IMR-90 (cell line): ENCODE measurements at places on chromosomes 12 and 14.

DNA sequence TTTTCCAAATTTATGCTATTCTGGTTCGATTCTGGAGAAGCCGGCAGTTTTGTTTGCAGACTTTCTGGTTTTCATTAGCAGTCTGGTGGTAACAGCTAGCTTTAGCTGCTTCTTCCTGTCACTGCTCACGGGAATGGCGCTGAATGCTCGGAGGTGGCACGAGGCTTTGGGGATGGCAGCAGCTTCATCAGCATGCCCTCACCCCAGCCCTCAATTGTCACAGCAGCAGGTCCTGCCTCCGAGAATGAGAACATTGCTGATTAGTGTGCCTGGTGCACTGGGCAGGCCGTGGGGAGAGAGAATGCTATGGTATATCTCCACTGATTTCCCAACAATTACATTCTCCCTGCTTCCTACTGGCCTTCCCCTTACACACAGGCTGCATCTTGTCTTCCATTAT, 73.6 kb downstream of the SAMD4A start:
- DNase-seq = no peak

DNA sequence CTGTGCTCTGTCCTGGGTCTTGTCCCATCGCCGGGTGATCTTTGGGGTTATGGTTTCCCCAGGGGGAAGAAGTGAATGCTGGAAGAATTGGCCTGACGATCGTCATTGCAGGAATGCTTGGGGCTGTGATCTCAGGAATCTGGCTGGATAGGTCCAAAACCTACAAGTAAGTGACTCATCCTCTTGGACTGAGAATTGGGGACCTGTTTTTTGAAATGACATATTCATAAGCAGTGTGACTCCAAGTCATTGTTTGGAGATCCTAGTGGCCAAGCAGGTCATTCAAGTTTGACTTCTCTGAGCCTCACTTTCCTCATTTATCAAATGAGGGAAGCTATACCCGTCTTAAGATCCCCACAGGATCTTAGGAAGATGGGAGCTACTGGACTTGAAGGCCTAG, 25.8 kb downstream of the ERG28 start:
- no peak for DNase-seq

GRCh38 chr14:33696165-33696564, 254.7 kb downstream of the EGLN3 start:
- DNase-seq = no peak

DNA sequence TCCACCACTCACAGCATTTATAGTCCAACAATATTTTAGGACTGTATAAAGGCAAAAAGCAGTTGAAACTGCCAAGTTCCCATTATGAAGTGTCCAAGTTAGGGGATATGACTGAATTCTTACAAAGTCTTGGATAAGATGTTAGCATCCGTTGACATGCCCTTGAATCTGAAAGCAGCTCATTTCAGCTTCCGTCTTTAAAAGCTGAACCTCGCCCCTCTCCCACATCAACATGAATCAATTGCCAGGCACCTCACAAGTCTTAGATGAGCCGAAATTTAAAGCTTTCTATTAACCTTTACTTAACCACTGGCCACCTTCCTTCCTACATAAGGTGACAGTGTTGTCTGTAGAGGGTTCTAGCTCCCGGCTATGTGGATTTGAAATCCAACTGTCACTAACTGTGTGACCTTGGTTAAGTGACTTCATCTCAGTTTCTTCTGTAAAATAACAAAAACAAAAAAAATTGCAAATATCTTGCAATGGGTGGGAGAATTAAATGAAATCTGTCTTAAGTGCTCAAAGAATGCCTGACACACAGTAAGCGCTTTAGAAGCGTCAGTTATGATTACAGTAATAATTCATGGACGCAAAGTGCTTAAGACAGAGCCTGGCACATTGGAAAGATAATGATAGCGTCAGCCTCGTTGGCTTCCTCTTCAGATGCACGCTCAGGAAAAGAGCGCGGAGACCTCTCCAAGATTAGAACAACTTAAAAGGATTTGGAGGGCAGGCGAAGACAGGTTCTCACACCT, 1.2 kb downstream of the PPP1CC start:
- DNase-seq = peak; percentile 42

- no peak for DNase-seq
These were observed 90.2 kb upstream of the BTG1 start for GRCh38 chr12:92235703-92236472.

DNA sequence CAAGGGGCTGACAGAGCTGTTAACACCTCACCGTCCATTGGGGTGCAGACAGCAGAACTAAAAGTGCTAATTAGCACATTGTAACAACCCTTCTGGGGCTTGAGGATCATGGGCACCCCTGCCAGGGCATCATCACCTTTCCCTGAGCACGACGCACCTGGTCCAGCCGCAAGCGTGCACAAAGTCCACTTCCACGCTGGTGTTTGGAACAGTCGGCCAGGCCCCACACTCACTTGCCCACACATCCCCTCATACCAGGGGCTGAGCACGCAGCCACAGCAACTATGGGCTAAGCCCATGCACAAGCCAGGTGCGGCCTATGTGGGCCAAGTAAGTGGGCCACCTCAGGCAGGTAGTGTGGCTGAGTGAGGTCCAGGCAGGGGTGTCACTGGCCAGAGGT, 148.7 kb downstream of the CCDC59 start:
- no peak for DNase-seq
